ENCODE measurements at places on chromosomes 11 and 22.

DNA sequence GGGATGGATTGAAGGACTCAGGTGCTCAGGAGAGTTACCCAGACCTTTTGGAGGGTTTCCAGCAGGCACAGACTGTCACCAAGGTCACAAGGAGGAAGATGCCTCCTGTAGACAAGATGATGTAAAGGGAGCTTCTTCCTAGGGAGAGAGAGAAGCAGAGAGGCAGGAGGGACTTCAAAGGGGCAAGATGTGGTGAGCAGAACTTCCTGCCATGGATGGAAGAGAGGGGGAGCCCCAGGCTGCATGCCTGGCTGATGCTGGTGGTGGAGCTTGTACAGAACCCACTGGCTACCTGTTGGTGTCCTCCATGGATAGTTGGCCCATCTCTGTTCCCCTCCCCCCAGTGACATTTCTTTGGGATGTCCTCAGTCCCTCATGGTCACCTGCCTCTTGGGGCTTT is 4.2 kb downstream of the HEPN1 start:
- no peak for DNase-seq

GRCh38 chr11:69218271-69218682 is 62.5 kb downstream of the SMIM38 start:
- DNase-seq = no peak

- no peak for DNase-seq
Observed at GRCh38 chr11:47002390-47002789, 65.8 kb downstream of the CSTPP1 start.

GRCh38 chr11:133814588-133815100 is 30.7 kb downstream of the SPATA19 start:
- DNase-seq = no peak

DNA sequence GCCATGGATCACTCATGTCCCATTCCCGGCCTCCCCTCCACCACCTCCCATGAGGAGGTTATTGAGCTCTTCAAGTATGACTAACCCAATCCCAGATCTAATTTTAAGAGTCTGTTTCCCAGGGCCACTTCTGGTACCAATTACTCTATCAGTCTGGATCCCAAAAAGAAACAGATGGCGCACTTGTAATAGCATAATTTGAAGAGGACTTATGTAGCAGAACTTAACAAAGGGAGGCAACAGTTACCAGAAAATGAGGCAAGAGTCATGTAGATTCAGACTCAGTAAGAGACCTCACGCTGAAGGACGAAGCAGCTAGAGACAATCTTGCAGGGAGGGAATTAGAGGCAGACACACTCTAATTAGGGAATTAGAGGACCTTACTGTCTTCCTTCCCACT is 46.9 kb downstream of the DDX6 start:
- no peak for DNase-seq

DNA sequence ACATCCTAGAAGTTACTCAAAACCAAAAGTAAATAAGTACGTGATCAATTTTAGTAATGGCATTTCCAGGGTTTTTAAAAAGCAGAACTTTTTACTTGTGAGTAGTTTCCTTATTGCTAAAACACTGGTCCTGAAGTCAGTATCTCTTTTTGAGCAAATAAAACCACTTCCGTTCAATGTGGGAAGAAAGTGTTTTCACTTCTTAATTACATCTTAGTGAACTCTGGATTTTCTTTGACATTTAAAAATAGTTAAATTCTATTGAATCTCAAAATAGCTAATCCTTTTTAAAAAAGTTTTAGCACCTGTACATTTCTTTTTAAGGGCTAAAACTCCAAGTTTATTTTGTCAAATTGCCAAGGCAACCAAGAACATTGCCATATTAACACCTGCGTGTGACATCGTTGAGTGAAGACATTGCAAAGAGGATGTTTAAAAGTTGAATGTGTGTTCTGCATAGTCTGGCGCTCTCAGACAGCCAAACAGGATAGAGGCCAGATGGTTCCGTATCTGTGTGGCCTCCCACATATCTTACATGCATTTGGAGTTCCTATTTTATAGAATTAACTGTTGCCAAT is 17.2 kb upstream of the OR5B21 start:
- DNase-seq = no peak

DNA sequence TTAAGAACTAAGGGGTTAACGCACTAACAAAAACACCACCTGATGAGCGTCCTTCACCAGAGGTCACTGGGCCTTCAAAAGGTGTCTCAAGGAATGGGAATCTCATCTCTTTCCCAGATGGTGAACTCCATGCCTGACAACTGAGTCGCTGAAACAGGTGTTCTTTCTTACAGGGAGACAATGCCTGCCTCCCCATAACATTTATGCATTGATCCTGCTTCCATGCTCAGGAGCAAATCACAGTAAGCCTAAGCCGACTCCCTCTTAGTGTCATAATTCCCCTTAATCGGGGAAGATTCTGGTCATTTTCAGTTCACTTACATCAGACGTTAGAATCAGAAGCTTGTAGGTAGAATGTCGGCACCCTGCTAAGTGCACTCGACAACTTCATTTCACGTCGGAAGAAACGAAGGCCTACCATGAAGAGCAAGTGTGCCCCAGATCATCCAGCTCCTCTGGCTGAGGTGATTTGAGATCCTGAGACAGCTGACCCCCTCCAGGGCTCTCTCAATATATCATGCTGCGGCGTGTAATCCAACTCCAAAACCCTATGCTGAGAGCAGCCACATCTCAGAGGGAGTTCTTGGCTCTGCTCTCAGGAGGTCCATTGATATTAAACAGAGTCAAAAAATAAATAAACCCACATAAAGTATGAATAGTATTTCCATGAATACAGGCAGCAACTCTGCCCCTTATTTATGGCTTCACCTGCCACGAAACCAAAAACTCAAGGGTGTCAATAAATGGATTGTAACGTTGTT is 163.1 kb downstream of the LARGE1 start:
- no peak for DNase-seq

DNA sequence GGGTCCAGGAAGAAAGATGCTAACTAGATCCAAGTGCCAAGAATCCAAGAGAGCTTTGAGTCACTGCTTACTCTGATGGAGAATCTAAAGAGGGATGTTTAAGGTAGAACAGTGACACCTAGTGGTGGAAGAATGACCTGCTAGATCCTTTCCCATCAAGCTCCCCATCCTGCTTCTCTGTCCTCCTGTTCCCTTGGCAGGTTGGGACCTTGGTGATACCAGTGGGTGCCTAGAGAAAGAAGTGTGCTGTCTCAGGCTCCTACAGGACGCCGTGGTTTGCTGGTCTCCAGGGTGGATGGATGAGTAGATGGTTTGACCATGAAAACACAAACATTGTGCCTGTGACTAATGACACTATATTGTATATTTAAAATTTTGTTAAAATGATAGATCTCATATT is 383.7 kb downstream of the TMEM135 start:
- DNase-seq = no peak

DNA sequence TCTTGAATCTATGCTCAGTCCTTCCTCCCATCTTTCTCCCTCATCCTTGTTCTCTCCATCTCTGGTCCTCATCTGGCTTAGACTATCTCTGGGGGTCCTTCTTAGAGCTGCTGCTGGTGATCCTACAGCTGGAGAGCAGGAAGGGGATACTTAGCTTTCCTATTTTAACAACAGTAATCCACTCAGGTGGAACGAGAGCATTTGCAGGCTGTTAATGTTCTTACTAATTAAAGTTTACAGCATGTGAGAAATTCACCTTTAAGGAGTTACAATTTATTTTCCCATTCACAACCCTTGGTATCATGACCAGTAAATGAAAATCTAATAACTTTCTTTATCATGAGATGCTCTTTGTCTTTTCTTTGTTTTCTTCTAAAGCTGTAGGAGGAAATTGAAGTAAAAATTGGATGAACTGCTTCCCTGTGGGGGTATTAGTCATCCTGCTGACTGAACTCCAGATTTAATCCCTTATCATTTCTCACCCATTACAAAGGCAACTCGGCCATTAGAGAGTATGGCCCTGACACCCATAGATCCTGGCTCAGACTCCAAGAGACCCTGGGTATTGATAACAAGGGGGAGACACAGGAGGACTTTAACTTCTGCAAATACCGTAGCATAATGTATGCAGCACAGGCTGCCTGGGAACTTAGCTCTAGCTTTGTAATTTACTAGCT is 37.6 kb upstream of the MTNR1B start:
- DNase-seq = no peak

DNA sequence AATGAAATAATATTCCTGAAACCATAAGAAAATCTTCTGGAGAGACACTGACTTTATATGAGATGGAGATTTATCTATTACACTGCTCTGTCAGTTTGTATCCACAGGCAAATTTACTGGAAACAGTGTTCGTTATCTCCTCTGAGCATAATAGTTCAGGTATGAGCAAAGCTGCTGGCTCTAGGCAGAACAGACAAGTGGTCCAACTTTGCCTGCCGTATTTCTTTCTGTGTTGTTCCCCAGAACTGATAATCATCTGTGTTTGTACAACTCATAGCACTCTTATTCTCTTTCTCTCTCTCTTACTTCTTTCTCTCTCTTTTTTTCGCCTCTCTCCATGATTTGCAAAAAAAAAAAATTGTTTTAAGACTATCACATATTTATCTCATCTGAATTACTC is 623.8 kb upstream of the CHORDC1 start:
- no peak for DNase-seq

DNA sequence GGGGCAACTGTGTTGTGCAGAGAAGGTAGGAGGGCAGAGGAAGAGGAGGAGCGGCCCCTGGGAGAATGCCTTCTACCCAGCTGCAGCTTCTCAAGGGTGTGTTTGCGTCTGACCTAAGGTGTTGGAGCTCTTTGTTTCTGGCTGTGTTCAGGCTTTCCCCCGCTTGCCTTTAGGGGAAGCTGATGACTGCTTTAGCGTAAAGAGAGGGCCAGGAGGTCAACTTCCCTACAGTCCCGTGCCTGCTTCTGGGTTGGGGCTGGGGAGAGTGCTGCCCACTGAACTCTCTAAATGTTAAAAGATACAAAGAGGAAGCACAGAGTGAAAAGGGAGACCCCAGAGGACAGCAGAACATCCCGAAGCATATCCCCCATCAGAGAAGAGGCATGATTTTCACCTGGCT is 99.2 kb downstream of the PTPRJ start:
- DNase-seq = no peak

- DNase-seq = no peak
Observed at GRCh38 chr11:88293931-88294330, 43.6 kb downstream of the CTSC start.

DNA sequence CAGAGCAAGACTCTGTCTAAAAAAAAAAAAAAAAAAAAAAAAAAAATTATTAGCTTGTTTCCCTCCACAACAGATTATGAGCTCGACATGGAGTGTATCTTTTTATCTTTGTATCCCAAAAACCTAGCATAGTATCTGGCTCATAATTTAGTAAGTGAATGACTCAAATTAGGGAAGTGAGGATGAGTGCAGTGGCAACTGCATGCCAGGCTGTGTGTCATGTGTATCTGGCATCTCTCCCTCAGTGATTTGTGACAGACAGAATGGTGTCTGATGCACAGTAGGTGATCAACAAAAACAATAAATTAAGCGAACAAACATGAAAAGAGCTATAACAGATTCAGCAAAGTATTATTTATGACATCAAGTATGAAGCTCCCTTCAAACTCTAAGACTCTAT is 7.2 kb downstream of the STK33 start:
- no peak for DNase-seq

DNA sequence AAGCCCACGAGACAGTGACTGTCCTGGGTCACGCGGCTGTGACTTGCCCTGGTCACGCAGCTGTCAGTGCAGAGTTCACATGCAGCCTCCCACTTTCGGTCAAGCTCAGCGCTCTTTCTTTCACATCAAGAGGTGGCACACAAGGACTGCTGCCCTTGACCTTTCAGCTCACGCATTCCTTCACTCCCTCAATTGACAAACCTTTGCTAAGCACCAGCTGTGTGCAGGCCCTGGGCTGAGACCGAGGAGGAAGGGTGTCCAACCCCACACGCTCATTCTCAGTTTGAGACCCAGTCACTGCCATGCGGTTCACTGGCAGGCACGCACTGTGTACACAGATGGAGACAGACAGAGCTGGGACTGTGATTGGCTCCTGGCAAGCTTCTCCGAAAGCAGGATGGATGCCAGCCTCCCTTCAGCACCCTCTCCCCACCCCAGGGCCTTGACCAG is 70.3 kb downstream of the SCUBE1 start:
- no peak for DNase-seq

GRCh38 chr11:19173004-19173689 is 28.6 kb downstream of the CSRP3 start:
- no peak for DNase-seq

DNA sequence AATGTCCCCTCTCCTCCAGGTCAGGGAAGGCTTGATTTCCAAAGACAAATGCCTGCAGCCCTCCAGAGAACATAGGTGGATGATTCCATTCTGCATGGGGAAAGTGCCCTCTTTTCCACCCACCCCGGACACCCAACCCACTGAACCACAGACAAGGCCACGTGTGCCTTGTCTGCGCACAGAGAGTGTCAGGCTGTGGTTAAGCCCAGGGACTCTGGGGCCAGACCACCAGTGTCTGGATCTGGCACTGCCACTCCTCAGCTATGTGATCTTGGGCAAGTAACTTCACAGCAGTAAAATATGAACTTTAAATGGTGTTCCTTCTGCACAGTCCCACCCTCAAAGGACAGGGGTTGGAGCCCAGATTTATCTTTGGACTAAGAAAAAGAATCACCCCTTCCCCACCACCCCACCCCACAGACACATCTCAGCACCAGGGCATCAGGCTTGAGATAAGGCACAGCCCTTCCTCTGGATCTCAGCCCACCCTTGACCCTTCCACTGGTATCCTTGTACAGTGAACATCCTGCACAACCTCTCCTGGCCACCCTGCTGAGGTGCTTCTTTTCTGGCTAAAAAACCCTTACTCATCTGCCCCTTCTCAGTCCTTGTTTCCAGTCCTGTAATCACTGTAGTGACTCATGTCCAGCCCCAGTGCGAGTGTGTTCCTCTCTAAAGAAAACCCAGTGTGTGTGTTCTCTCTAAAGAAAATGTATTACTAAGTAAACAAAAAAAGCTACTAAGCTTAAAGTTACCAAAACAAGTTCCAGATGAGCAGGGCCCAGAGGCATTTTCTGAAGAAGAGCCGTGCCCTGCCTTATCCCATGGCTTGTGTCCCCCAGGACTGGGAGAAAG is 1.9 kb upstream of the PTGDR2 start:
- no peak for DNase-seq

DNA sequence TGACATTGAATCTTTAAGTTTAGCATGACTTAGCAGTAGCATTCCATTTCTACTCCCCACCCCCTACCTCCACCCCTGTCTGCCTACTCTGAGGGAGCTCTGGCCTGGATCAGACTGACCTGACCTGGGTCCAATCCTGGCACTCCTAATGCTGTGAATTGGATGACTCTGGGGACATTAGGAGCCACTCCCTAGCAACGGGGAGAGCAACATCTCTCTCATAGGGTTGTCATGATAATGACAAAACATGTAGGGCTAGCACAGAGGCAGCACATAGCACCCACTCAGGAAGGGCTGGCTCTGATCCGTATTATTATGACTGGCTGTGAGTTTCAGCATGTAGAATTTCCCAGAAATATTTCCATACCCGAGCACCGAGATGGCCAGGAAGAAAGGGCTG is 40.5 kb downstream of the CABIN1 start:
- no peak for DNase-seq
